ENCODE measurements at places on chromosomes 6 and 20.

- no peak for DNase-seq
Observed at GRCh38 chr6:46917002-46917545, 4.7 kb downstream of the ADGRF5 start.

- peak; percentile 28 for DNase-seq
Observed at GRCh38 chr6:85669735-85670194, 27.1 kb upstream of the SYNCRIP start.

DNA sequence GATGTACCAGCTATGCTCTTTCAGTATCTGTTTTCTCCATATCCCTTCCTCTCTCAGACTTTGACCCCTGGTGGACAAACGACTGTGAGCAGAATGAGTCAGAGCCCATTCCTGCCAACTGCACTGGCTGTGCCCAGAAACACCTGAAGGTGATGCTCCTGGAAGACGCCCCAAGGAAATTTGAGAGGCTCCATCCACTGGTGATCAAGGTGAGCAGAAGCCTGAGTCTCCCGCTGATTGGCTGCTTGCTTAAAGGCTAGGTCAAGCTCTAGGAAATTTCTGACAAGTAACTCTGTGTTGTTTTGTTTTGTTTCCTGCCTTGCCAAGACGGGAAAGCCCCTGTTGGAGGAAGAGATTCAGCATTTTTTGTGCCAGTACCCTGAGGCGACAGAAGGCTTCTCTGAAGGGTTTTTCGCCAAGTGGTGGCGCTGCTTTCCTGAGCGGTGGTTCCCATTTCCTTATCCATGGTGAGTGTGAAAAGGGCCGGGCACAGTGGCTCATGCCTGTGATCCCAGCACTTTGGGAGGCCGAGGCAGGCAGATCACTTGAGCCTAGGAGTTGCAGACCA is 28.6 kb downstream of the C6orf89 start:
- no peak for DNase-seq

DNA sequence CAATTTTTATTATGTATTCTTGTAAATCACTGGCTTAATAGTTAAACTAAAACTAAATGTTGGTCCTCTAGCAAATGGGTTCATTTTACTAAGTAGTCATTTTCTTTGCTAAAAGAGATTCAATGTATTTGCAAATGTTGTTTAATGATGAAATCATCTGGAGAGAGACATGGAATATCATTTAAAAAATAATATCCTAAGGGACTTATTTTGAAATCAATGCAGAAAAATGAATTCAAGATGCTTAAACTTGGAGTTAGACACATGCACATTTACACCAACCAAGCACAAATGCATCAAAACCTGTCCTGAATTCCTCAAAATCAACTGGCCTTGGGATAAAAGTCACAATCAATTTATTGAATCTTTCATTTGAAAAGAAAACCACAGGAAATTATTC is 165.0 kb upstream of the RNF217 start:
- no peak for DNase-seq

- no peak for DNase-seq
Observed at GRCh38 chr6:40387127-40387870, 199.9 kb downstream of the LRFN2 start.

- no peak for DNase-seq
Observed at GRCh38 chr20:44036441-44036840, 121.8 kb downstream of the TOX2 start.

Data from NK-92 treated with Interleukin-12 subunit alpha and Interleukin-12 subunit beta, amount 100 ng/mL, for 24 hours (cell line).